ENCODE measurements at places on chromosomes 3 and 15. TPM values are rescaled to one million over a fixed set of nuclear protein-coding genes. Genes with fewer than 3 reads are reported as not detected.

GRCh38 chr3:12041446-12042041 lies 37.4 kb downstream of the SYN2 start:
- DNase-seq: no peak

DNA sequence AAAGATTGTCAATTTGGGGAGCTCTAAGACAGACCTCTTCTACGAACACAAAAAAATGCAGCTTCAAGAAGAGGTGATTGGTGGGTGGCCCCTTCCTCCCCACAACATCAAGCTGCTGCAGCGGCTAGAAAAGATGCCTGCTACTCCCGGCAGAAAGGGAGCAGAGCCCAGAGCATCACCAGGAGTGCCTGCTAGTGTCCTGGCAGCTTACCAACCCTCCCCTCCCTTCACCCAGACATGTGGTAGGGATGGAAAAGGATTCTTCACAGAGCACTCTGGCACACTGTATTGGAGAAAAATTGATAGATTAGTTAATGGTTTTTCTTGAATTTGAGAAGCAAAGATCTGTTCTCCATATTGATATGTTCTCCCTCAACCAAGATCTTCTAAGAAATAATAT lies 10.8 kb downstream of the IP6K1 start:
- DNase-seq: no peak

GRCh38 chr15:38961456-38961855 lies 396.8 kb upstream of the RASGRP1 start:
- no peak for DNase-seq

- peak; percentile 36 for DNase-seq
Observed at GRCh38 chr3:157107644-157108133, 52.3 kb downstream of the CCNL1 start.

The NANOGP8 gene
- polyA plus RNA-seq: 0.33 TPM

The ROPN1B gene
- not detected for polyA plus RNA-seq
